ENCODE measurements at places on chromosomes 3 and 15.

DNA sequence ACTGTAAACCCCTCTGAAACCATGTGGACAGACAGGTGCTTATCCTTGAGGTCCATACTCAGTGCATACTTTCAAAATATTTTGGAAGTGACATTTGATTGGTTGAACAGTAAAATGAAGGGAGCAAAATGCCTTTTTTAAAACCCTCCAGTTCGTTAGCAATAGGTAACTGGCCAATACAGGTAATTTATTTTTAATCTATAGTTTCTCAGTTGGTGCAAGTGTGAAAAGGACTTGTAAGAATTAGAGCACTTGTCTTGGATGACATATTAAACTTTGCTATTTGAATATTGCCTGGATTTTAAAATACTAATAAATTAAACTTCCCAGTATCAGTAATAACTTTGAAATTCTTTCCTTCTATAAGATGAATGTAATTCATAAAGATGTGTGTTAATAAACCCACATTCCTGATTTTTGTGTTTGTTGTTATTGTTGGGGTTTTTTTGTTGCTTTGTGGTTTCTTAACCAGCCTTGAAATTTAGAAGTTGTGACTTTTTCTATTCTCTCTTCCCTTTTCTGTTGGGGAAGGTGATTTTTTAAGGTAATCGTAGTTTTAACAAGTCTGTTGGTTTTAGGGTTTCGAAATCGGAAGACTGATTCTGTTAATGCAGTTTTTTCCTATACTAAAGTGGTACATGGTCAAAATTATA is 90.0 kb downstream of the STT3B start:
- no peak for DNase-seq

GRCh38 chr3:13301286-13301987 is 118.7 kb downstream of the NUP210 start:
- DNase-seq: peak; percentile 50

DNA sequence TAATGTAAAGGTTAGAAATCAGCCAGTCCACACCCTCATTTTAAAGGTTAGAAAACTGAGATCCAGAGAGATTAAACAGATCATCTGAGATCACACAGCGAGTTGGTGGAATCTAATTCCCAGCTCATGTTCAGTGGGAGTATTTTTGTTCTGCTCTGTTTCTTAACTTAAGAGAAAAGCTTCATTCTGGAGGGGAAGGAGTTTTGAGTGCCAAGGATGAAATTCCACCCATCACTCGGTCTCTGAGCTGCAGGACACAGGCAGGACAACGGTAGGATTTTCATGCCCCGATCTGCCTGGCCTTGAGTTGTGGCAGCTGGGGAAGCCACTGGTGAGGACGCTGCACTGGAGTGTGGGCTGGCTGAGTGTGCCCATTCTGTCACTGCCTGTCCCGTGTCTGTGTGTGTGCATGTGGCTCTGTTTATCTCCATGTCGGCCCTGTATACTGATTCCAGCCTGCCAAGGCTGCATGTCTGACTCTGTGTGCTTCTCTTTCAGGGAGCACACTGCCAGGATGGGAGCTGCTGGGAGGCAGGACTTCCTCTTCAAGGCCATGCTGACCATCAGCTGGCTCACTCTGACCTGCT is 94.3 kb downstream of the CEMIP start:
- no peak for DNase-seq

DNA sequence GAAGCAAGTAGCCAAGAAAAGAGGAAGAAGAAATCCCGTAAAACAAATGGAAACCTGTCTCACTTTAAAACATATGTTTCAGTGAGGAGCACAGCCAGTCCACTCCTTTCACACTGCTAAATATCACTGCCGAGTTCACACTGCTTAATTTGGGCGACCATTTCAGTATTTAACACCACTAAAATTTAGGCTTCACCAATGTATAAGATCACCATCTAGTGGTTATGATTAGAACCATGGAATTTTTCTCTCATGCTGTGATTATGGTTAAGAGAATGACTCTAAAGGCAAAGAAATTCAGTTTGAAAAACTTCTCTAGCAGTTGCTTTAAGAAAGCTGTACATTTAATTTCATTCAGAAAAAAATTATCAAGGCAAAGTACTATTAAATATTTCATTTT is 16.6 kb downstream of the SLC4A7 start:
- peak; percentile 70 for DNase-seq

DNA sequence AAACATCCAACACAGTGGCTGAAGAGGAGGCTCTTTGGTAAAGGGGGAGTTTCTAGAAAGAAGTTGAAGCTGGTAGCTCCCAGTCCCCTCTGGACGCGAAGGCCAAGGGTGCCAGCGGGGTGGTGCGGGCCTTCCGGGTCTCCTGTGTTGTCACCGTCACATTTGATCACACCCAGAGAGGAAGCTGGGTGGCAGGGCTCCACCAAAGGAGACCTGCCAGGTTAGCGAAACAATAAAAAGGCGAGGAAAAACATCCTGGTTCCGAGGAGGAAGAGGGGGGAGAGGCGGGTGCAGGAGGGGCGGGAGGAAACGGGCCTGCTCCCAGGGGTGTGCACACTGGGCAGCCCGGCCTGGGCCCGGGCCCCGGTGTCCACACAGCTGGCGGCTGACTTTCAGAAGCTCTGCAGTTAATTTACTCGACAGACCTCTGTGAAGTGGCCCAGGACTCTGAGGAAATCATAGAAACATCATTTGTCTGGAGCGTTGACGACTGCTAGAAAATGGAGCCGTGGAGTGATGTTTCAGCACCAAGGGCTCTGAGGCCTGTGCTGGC is 12.1 kb downstream of the HEG1 start:
- DNase-seq: no peak

DNA sequence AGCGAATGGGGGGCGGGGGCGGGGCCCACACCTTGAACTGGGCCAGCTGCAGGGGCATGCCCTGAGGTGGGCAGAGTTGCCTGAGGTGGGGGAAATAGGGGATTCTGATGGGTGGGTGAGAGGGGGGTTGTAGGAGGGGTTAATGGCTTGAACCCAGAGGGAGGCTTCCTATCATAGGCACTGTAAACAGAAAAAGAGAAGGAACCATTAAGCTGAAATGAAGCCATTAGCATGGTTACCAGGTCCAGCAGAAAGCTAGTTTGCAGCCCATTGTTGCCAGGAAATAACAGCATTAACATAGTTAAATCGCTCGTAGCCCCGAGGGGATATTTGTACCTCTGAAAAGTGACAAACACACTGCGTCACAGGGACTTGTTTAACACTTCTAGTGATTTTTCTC is 29.0 kb downstream of the ETV5 start:
- DNase-seq: no peak

- DNase-seq: peak; percentile 4
Observed at GRCh38 chr3:51269466-51269865, 115.6 kb upstream of the MANF start.

- DNase-seq: peak; percentile 61
Observed at GRCh38 chr15:60523056-60523455, 44.1 kb upstream of the ICE2 start.

- DNase-seq: no peak
Observed at GRCh38 chr15:72227720-72228119, 3.3 kb downstream of the PKM start.

Measured in fibroblast of skin of scalp (primary cell).